ENCODE measurements at places on chromosomes 2 and 18.

- no peak for DNase-seq
Observed at GRCh38 chr2:236089271-236090026, 78.7 kb downstream of the GBX2 start.

GRCh38 chr2:16238001-16238761 lies 297.8 kb downstream of the MYCN start:
- DNase-seq: no peak

GRCh38 chr2:229235131-229235914 lies 35.8 kb downstream of the PID1 start:
- DNase-seq: no peak

DNA sequence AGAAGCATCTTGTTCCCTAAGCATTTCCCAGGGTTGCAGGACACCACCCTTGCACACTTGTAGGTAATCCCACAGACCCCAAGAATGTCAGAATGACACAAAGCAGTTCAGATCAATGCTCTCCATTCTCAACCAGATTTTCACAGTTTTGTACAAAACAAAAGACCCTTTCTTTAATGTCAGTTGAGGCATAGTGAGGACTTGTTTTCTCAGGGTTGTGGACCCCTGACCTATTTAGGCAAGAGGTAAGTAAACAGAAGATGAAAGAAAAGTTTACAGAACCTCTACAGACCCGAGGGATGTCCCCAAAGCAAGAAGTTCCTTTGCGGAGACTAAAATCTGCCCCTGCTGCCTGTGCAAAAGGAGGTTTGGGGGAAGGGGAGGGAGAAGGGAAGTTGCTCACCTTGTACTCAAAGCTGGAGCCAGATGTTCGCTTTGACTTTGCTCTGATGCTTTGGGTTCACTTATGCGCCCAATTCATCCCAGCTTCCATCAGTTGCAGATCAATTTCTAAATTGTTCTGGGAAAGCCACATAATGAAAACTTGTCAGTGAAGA lies 635.4 kb downstream of the EPHA4 start:
- no peak for DNase-seq

GRCh38 chr2:68755071-68755470 lies 20.5 kb downstream of the ARHGAP25 start:
- no peak for DNase-seq

GRCh38 chr2:160322320-160322719 lies 122.2 kb upstream of the ITGB6 start:
- no peak for DNase-seq

GRCh38 chr2:96916646-96917543 lies 47.0 kb upstream of the SEMA4C start:
- DNase-seq: no peak

DNA sequence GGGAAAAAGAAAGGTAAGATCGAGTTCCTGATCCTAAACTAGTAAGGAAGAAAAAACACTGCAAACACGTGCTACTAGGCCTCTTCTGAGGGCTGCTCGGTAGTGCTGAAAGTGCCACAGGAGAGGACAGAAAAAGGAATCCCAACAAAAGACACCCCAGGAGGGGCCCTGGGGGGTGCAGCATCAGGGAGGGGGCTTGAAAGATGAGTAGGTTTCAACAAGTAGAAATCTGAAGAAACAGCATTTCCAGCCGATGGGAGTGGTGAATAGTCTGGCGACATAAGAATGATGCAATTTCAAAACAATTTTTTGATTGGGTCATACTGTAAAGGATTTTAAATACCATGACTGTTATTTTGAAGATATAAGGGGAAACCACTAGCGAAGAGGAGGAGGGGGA lies 98.6 kb downstream of the NOL10 start:
- no peak for DNase-seq

All from stimulated activated CD8-positive, alpha-beta memory T cell treated with anti-CD3 and anti-CD28 coated beads, Interleukin-4, amount 100 ng/mL, for 4 hours (primary cell).